ENCODE measurements at places on chromosomes 11 and 22.

- peak; percentile 13 for DNase-seq
Observed at GRCh38 chr22:40436505-40437431, 66.4 kb downstream of the SGSM3 start.

GRCh38 chr22:39598017-39598965, 27.7 kb downstream of the CACNA1I start:
- DNase-seq = peak; percentile 7

DNA sequence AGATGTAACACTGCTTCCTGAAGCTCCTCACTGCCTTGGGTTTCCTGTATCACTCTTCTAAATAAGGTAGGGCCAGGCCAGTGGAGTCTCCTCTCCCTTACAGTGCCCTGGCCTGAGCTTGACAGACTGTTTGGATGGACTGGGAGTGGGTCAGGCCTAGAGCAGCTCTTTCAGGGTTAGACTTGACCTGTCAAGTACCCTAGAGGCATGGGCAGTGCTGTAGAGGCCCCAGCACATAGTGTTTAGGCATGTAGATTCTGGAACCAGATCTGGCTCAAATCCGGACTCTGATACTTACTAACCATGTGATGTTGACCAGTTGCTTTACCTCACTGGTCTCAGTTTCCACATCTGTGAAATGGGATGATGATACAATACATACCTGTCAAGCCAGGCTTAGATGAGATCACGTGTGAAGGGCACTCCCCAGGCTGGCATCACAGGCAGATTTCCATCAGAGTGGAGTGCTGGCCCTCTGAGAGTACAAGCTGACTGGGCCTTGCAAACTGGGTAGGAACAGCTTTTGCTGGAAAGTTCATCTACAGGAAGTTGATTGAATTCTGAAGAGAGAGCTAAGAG, 1.4 kb upstream of the MICAL2 start:
- no peak for DNase-seq

DNA sequence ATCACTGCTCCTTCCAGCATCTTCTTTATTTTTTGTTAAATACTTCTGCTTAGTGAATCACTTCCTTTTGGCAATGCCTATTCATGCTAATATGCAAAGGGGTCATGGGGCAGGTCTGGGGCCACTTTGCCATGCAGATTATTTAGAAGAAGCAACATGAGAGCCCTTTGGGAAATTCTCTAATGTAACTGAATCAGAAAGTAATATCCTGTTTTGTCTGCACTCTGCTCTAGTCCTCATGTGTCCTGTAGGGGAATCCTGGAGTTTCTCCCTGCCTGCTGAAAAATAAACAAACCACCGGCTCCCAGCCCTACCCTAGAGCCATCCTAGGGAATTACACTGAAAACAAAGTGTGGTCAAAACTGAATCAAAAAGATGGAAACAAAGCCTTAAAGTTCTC, 176.5 kb upstream of the POU2AF2 start:
- DNase-seq = no peak

- DNase-seq = peak; percentile 80
Observed at GRCh38 chr11:26649884-26650283, 72.0 kb downstream of the SLC5A12 start.

DNA sequence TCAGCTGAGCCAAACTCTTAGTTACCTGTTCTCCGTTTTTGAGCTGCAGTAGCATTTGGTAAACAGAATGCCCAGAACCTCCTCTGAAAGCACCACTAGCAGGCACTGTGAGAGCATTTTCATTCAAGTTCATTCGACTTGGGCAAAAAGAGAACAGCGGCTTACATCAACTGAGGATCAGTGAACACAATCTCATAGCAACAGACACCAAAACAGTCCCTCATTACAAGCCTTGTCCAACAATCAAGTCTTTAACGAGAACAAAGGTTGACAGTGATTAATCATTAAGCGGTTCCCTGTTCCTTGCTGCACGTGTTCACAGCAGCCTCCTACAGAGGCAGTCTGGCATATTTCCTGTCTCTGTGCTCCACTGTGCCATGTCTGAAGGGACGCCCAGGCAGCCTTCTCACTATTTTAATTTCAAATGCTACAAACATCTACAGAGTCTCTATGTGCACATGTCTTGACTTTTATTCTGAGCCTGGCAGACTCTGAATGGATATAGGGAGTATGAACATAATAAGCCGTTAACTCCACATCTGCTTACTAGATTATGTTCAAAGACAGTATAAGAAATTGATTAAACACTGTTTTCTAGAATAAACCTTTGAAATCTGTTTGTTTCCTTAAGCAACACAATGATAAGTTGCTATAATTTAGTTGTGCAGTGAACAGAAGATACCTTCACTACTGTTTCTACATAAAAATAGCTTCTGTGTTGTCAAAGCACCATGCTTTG, 88.3 kb upstream of the MTMR2 start:
- DNase-seq = peak; percentile 24

- no peak for DNase-seq
Observed at GRCh38 chr11:82474876-82475275, 258.8 kb downstream of the FAM181B start.

- peak; percentile 61 for DNase-seq
Observed at GRCh38 chr11:58927393-58928106, 11.7 kb upstream of the GLYATL1 start.

DNA sequence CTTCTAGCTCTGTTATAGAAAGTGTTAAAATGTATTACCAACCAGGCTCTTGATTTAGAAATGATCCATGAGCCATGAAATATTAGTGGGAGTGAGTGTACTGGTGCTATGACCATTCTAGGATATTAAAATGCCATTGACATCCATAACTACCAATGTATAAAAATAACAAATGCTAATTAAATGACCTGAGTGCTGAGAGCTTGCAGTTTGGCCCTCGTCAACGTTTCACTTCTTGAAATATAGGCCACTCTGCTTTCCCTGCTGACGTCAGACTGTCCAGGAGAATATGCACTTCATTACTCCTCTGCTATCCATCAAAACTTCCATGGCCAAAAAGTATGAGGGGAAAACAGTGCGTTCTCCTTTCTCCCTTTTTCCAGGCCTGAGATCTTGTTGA, 563.1 kb downstream of the METTL15 start:
- no peak for DNase-seq

DNA sequence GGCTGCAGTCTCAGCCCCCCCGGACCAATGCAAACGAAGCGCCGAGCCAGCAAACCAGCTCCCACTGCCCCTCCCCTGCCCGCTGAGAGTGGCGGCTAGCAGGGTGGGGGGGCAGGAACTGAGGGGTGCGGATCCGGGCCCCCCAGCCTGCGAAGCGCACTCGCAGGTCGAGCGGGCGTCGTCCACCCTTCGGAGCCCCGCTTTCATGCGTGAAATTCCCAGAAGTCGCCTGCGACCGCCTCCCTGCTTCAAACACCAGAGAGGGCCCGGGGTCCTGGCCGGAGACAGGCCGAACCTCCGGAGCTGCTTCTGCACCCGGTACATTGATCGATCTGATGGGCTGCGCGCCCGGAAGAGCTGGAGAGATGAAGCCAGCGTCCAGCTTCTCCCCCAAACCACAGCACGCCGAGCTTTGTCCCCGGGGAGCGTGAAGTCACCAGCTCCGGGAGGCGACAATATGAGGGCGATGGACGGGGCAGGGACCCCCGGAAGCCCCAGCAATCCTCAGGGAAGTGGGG, 646 bp upstream of the PATZ1 start:
- peak; percentile 17 for DNase-seq

DNA sequence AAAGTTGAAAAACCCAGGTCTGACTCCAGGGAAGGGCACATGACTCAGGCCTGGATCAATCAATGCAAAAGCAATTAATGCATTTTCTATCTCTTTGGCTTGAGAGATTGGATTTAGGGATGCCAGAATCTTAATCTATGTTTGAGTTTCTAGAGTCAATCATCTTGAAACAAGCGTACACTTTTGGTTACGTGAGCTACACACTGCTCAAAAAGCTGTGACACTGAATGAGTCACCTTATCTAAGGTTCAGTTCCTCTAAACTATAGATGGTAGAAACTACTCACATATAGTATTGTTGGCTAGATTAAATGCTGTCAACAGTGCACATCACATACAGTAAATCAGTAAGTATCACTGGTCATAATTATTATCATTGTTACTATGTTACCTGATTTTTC, 24.2 kb downstream of the MRE11 start:
- DNase-seq = no peak

- no peak for DNase-seq
Observed at GRCh38 chr11:934527-934926, 8.9 kb downstream of the AP2A2 start.

Measured in NCI-H748 treated with DMSO at 0.1 percent for 48 hours (cell line).